Stimulated activated effector memory CD8-positive, alpha-beta T cell treated with anti-CD3 and anti-CD28 coated beads, Interleukin-12 subunit alpha, Interleukin-12 subunit beta, amount 100 ng/mL, for 72 hours (primary cell): ENCODE measurements at places on chromosomes 3 and 15.

DNA sequence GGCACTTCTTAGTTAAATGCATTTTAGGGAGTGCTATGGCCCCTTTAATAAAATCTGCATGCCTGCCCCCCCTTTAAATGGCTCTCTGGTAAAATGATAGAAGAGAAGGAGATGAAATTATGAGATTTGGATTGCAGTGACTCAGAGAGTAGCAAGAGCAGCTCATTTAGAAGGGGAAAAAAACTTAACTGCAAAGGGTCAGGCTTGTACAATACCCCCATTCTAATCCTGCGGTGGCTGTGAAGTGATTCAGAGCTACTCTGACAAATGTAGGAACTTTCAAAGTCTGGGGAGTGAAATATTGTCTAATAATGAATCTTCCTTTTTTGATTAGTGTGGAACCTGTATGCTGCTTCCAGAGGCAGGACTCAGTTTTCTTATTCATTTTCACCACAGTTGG lies 44.1 kb upstream of the TBC1D23 start:
- no peak for DNase-seq

DNA sequence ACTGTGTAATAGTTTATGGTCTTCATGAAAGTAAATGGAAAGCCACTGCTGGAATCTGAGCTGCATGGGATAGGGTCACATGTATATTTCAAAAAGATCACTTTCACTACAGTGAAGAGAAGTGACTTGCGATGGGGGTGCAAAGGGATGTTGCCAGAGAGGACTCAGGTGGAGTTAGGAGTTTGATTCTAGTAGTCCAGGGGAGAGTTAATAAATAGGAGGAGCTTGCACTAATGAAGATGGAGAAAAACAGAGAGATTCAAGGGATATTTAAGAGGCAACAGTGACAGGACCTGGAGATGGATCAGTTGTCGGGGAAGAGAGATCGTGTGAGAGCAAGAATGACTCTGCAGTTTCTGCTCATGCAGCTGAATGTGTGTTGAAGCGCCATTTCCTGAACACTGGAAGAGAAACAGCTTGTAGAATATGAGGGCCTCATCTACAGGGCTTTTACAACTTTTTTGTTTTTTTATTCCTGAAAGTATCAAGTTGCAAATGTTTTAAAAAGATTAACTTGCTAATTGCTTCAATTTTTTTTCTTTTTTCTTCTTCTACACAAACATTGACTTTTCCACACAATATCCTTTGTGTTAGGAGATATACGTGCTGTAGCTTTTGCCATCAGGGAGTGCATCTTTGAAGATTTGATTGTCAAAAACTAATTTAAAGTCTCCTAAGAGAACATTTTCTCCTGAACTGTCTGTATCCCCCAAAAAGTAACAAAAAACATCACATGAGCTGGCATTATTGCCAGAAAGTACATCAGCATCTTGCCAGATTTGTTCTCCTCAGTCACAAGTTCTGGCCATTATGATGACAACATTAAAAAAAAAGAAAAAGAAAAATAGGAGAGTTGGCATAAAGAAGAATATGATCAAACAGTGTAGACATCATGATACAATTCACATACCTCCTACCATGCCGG lies 37.5 kb downstream of the SETMAR start:
- DNase-seq, result no peak

- no peak for DNase-seq
Measured at GRCh38 chr15:79025201-79025600, 65.4 kb downstream of the RASGRF1 start.

GRCh38 chr3:113148284-113148683 lies 63.1 kb upstream of the BOC start:
- DNase-seq, result no peak

DNA sequence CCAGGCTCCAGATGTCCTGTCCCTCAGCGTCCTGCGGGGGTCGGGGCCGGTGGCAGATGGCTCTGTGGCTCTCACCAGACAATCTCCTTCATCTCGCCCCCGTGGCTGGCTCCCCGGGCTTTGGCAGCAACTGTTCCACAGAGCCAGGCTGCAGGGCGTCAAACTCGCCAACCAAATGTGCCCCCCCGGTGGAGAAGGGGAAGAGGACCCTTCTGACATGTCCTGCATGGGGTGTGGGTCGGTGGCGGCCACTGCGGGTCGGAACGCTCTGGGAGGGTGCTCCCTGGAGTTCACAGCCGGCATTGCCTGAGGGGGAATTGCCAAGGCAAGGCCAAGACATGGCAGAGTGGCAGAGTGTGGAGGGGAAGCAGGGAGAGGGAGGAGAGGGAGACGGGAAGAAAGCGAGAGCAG lies 36.0 kb downstream of the BDH1 start:
- DNase-seq, result no peak

DNA sequence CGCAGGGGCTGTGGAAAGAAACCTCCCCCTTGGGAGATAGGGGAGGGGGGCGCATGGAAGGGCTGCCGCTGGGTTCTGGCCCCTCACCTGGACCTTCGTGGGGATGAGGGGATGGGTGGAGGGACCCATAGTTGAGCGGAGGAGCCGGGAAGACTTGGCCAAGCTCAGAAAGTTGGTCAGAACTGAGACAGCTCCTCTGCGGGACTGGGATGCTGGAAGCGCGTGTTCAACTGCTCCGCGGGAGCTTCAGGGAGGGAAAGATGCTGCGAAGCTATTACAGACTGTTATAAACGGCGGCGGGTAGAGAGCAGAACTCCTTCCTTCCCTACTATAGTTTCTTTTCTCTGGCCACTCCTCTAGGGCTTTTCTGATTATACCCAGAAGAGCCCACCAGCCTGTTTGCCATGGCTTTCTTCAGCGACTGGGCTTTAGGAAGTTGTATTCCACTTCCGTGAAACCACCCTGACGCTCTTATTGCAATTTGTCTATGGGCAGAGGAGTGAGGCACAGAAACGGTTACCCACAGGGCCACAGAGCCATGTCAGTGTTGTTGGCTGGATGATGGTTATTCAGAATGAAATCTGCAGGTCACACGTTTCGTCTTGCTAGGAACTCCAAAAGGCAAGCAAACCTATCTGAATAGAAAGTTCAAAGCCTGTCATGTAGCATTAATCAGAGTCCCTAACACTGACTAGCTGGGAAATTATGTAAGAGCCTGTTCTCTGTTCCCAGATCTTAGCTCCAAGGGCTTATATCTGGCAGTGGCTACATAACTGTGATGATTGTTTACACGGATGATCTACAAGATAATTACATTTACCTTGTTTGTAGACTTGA lies 1.1 kb downstream of the SYNPR start:
- no peak for DNase-seq

DNA sequence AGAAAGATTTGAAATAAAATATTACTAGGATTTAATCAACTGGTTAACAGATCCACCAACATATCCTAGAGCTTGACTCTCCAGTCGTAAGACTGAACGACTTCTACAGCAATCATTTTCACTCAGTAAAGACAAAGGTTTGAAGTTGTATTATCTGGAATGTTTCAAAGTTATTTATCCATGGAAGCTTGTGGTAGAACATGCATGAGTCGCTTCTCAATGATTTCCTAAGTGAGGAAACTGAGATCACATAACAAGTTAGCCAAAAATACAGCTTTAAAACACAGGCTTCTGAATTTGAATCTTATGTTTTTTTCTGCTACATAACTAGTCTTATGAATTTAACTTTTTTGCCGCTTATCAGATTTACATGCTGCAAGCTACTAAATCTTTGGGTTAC lies 241.8 kb downstream of the FOXP1 start:
- no peak for DNase-seq

DNA sequence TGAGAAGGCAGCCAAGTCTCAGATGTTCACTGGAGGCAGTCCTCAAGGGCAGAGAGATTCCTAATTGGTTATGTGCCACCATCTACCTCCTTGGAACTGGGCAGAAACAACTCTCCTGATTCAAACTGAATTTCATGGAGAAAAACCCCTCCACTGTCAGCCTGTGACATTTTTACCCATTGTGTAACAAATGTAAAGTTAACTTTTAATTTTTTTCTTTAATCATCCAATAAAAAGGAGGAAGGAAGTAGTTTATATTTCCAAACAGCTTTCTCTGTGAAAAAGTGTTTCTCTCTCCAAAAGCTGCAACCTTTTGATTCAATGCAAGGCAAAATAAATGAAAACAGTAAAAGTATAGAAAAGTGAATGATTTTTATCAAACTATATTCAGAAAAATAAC lies 510 bp upstream of the COLQ start:
- DNase-seq, result no peak

- DNase-seq, result no peak
Measured at GRCh38 chr3:128060473-128061381, 8.5 kb downstream of the SEC61A1 start.

- DNase-seq, result no peak
Measured at GRCh38 chr15:34942363-34942762, 27.2 kb downstream of the AQR start.

- no peak for DNase-seq
Measured at GRCh38 chr15:52651868-52652267, 27.3 kb downstream of the ATOSA start.

GRCh38 chr15:77568014-77568972 lies 64.4 kb downstream of the LINGO1 start:
- DNase-seq, result no peak

GRCh38 chr3:158470944-158471638 lies 99.9 kb upstream of the MLF1 start:
- no peak for DNase-seq

GRCh38 chr3:153142961-153143360 lies 19.1 kb upstream of the RAP2B start:
- no peak for DNase-seq

DNA sequence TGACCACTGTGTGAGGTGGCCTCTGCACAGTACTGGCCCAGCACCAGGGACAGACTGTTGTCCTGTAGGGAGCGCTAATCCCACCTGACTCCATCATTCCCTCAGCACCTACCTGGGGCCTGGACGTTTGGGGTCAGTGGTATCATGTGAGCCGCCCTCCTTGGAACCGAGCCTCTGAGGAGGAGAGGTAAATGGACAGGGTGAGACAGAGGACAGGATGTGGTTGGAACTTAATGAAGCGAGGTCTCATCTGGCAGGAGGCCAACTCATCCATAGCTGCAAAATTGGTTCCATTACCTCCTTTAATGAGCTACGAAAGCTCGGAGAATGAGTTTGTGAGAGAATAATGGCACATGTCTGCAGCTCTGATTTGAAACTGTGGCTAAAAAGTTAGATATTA lies 13.9 kb downstream of the MAPKAPK3 start:
- DNase-seq, result no peak

DNA sequence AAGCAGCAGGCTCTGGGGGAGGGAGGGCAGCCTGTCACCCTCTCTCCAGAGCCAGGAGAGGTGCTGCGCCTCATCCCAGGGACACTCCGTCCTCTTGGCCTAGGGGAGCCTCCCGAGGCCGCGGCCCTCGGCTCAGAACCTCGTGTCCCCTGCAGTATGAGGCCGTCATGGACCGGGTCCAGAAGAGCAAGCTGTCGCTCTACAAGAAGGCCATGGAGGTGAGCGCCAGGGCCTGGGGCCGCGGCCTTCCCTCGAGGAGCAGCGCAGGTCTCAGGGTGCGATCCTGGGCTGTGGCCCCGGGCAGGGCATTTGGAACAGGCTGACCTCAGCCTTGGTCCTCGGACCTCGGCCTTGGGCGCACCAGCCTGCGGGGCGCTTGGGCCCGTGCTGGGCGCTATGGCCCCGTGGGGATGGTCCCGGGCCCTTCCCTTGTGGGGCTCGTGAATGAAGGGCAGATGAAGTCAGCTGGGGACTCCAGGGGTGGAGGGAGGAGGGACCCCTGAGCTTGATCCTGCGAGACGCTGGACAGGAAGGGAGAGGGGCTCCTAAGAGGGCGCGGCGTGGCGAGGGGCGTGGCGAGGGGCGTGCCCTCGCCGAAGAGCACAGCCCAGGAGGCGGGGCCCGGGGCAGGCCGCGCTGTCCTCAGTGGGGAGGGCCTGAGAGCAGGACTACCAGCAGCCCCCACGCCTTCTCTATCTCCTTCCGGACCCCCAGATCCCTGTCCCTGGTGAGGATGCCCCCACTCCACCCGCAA lies 32.9 kb downstream of the PSTPIP1 start:
- DNase-seq, result no peak

DNA sequence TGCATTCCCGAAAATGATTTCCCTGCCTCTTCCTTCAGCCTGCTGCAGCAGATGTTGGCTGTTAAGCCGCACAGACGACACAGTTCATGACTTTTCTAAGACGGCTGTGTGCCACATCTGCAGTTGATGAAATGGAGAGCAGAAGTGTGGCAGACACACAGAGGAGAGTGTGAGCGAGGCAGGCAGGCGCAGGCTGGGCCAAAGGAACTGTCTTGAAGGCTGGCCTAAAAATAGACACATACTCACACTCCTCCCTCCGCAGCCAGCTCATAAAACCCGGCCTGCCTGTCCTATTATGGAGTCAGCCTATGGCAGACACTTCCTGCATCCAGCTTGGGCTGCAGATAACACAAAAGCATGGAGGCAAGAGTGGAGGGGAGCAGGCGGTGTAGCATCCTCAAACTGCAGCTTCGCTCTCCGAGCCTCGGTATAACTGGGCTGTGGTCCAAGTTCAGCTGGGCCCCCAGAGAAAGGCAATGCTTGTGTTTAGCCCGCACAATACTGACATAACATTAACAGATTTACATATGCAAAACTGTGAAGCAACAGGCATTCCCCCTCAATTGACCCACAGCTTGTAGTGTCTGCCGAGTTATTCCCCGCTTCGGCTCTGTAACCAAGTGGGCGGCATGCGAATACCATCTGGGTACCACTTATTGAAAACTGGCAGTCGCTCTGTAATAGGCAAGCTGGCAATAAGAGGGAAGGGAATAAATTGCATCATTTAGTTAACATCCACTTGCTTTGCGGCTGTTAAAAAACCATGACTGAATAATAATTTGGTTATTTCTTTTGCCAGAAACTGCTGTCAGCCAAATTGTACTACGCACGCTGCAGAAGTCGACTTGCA lies 40.8 kb downstream of the FOXP1 start:
- DNase-seq, result no peak

GRCh38 chr3:15681668-15682067 lies 80.1 kb downstream of the BTD start:
- no peak for DNase-seq

- no peak for DNase-seq
Measured at GRCh38 chr15:71730277-71731144, 79.8 kb upstream of the NR2E3 start.

DNA sequence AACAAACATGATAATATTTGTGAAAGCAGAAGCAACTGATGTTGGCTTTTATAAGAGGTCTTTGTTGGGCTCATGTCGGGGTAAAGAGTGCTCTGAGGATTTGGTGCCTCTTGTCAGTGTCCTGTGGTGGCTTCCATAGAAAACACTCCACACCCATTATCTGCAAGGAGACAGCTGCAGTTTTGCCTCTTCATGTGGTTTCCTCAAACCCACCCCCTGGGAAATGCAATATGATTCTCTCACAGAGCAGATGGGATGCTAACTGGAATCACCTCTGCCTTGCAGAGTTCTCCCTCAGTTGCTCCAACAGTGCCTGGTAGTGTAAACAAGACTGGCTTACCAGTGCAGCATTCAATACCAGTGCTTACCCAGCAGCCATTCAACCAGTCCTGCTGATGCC lies 771.4 kb upstream of the CFAP20DC start:
- no peak for DNase-seq

GRCh38 chr15:24901409-24901808 lies 53.4 kb upstream of the SNRPN start:
- no peak for DNase-seq

DNA sequence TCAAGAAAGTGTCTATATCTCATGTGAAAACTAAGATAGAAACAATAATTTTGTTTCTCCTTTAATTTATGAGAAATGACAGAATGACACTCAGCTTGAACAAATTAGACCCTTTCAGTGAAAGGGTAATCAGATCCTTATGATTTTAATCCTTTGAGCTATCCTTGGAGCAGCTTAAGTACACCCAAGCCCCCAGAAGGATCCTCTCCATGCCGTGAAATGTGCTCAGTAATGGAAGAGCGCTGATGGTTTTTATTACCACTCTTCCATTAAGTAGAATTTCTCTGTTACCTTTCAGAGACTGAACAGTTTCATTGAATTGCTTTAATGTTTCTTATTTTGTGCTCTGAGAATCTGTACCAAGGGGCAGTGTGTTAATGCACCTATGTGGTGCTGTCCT lies 54.3 kb downstream of the HMG20A start:
- DNase-seq, result no peak
